Kasumi-1 (cell line): ENCODE measurements at places on chromosomes 2 and 18.
A peak's percentile ranks its signal among the peaks of the same experiment; 100 is the strongest.

GRCh38 chr18:2846636-2847316 lies at the start of gene EMILIN2:
TSS of gene EMILIN2 (plus strand) at chr18:2847006. CDS start at chr18:2847189, 183 bp downstream.
- no peak for DNase-seq

DNA sequence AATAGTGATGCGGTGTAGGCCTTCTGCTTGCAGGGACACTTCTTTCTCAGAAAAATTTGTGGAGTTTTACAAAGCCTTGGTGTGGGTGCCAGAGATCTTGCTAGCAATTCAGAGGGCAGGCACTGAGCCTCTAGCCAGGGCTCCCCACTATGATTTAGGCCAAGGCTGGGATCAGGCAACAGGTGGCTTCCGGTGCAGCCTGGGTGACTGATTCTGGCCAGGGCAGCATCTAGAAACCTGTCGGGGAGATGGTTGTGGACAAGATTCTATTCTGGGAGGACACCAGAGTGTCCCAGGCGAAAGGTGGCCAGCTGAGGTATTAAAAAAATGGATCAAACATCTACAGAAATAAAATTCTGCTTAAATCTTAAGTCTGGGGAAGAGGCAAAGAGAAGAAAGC lies 21.5 kb upstream of the TNP1 start:
- DNase-seq: no peak

DNA sequence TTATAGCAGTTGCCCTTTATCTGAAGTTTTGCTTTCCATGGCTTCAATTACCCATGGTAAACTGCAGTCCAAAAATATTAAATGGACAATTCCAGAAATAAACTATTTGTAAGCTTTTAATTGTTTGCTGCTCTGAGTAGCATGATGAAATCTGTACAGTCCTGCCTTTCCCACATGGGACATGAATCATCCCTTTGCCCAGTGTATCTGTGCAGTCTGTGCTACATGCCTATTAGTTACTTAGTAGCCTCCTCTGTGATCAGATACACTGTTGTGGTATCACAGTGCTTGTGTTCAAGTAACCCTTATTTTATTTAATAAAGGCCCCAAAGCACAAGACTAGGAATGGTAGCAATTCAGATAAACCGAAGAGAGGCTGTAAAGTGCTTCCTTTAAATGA lies 810.6 kb upstream of the PIK3C3 start:
- no peak for DNase-seq

DNA sequence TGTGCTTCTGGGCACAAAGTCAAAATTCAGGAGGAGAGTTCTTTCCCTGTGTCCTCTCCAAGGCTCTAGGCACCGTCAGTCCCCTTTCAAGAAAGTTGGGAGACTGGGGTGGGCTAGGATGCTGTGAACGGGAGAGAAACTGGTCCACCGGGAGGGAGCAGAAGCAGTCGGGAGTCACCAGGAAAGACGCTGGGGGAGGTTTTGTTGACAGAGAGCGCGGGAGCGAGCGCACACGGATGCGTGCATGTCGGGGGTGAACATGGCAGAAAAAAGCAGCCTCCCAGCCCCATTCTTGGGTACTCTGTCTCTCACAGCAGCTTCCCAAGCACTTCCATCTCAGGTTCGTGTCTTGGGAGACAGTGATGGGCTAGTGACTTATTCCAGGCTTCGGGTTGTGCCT lies 97.1 kb upstream of the PXDN start:
- no peak for DNase-seq

- DNase-seq: no peak
Observed at GRCh38 chr2:26438926-26439325, 37.2 kb downstream of the DRC1 start.

- DNase-seq: peak; percentile 30
Observed at GRCh38 chr18:47528343-47528742, 276.9 kb upstream of the SKOR2 start.

- DNase-seq: no peak
Observed at GRCh38 chr2:39153312-39153711, 32.5 kb upstream of the SOS1 start.

DNA sequence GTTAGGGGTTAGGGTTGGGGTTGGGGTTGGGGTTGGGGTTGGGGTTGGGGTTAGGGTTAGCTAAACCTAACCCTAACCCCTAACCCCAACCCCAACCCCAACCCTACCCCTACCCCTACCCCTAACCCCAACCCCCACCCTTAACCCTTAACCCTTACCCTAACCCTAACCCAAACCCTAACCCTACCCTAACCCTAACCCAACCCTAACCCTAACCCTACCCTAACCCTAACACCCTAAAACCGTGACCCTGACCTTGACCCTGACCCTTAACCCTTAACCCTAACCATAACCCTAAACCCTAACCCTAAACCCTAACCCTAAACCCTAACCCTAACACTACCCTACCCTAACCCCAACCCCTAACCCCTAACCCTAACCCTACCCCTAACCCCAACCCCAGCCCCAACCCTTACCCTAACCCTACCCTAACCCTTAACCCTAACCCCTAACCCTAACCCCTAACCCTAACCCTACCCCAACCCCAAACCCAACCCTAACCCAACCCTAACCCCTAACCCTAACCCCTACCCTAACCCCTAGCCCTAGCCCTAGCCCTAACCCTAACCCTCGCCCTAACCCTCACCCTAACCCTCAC lies 24.1 kb upstream of the RABL2A start:
- no peak for DNase-seq

DNA sequence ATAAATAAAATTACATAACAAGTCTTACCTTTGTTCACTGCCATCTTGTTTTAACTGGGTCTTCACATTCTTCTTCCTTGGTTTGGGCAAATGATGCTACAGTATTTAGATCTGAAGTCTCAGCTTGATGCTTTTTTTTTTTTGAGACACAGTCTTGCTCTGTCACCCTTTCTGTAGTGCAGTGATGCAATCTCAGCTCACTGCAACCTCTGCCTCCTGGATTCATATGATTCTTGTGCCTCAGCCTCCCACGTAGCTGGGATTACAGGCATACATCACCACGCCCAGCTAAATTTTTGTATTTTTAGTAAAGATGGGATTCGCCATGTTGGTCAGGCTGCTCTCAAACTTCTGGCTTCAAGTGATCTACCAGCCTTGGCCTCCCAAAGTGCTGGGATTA lies 53.2 kb upstream of the MAT2A start:
- no peak for DNase-seq

GRCh38 chr2:68834737-68835376 lies 36.3 kb downstream of the BMP10 start:
- peak; percentile 17 for DNase-seq

- no peak for DNase-seq
Observed at GRCh38 chr2:6927753-6928152, 10.5 kb downstream of the RNF144A start.

DNA sequence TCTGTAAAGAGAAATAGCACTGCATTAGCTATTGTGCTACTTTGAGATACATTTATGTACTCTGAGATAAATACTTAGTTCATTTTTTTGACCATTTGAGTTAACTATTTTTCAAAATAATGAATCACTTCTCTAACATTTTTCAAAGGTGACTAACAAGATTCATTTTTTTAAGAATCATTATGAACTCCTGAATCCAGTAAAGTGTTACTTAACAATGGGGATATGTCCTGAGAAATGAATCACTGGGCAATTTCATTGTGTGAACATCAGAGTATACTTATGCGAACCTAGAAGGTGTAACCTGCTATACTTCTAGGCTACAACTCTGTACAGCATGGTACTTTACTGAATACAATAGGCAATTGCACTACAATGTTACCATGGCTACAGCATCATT lies 355.8 kb downstream of the ARL6IP6 start:
- DNase-seq: no peak

DNA sequence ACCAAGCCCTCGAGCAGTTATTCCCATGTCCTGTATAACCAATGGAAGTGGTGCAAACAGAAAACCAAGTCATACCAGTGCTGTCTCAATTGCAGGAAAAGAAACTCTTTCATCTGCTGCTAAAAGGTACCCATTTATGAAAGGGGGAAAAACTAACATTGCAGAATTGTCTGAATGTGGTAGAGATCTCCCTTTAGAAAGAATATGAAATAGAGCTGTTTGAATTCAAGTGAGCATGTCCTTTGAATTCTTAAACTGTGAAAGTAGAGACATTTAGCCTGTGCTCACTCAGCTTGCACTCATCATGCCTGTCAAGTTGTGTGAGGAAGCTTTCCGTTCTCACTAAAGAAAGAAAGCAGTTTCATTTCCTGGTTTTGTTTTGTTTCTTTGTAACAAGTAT lies 87.4 kb downstream of the EML4 start:
- no peak for DNase-seq

DNA sequence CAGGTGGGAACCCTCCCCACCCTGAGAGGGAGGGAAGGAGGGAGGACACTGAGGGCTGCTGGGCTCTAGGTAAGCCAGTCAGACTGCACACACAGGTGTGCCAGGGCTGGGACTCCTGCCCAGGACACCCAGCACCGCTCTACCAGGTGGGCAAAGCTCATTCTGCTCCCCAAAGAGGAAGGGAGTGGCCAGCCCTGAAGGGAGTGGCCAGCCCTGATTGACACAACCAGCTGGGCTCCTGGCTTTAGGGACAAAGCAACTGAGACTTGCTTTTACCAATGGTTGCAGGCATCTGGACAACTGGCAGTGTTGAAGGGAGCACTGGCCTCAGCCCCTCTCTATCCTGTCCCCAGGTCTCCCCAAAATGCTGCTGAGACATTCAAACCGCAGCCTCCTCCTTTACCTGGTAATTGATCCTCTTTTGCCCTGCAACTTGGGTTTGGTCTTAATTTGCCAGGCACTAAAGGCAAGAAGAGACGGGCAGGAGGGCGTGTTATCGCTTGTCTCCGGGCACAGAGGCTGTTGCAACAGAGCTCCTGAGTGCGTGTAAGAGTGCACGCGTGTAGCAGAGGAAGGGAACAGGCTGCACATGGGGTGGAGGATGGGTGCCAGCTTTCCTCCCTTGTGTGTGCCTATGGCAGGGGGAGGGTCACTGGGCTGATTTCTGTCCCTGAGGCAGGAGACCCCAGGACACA lies 14.5 kb upstream of the FOSL2 start:
- DNase-seq: peak; percentile 24

DNA sequence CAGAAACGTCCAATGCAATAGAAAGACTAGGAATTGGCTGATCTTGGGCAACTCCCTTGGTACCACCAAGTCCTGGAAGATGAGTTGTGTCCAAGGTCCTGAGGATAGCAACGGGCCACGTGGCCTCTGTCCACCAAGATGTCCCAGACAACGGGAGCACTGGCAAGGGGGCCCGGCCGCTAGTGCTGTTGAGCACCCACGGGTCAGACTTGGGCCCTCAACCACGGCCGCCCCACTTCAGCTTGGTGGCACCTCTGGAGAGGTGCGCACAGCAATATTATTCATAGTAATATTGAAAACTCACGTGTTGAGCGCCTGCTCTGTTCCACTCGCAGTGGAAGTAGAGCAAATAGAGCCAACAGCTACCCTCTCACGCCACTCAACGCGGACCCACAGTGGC lies 19.0 kb downstream of the PASK start:
- no peak for DNase-seq

- no peak for DNase-seq
Observed at GRCh38 chr2:172894689-172895387, 159.2 kb downstream of the RAPGEF4 start.

DNA sequence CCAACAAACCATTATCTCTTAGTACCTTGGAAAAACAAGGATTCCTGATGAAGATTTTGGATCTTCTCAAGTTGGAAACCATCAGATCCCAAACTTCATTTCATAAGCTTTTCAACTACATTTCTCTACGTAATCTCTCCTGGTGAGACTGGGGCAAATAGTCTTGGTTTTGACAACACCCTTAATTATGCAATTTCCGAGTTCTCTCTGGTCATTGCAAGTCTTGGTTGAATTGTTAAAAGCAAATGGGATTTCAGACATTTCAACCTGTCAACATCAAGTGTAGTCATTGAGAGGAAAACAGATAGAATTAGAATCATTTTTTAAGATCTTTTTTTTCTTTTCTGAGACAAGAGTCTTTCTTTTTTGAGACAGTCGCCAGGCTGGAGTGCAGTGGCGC lies 26.2 kb downstream of the KLF7 start:
- no peak for DNase-seq

DNA sequence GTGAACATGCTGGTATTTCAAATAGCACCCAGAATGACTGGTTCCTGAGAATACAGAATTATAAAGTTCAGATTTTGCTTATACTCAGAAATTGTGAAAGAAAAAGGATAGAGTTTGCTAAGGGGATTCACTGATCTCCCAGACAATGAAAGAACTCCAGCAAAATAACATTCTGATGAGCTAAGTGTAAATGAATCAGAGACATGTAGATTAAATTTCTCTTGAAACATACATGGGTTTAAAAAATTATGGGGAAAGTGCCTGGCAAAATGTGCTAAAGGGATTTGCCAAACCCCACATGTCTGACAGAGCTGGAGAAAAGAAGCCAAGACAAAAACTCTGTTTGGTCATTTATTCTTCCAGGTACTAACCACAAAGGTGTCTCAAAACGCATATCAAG lies 116.3 kb downstream of the FTCDNL1 start:
- DNase-seq: no peak

DNA sequence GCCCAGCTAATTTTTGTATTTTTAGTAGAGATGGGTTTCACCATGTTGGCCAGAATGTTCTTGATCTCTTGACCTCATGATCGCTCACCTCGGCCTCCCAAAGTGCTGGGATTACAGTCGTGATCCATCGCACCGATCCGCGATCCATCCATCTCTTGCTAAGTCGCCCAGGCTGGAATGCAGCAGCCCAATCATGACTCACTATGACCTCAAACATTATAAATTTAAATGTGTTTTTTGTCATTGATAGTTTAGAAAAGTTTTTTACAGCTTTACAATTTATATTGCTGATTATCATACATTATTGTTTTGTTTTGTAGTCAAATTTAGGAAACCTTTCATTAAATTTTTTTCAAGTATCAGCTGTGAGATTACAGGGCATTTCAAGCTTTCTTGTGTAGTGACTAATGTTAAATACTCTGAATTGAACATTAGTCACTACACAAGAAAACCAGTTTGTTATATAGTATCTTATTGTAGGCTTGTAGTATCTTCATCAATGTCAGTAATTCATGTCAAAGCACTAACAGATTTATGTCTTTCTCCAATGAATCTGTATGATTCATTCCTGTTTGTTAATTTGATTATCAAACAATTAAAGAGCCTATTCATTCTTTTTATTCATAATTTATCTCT lies 37.5 kb downstream of the NR4A2 start:
- DNase-seq: no peak

DNA sequence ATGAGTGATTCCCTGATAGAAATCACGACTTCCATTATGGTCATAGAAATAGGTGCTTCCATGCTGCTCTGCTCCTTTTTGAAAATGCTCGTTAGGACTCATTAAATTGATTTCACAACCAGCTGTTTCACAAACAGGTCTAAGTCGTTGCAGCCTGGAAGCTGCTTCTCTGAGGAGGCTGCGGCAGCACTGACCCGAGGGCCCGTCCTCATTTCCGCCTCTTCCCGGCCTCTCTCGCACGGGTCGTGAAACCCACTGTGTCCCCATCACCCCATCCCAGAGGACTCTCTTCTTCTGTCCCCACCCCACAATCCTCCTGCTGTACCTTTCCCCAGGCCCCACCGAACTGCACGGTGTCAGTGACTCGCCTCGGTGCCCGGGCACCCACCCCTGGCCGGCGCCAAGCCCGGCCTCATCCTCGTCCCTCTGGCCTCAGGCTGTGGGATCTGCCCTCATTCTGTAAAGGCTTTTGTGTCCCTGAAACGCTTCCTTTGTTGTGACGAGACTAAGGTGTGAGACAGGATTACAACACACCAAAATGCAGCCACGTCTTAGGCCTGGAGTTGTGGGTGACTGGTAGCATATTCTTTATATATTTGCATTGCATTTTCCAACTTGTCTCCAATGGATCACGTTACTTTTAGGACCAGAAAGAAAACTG lies 112.7 kb upstream of the CTDP1 start:
- no peak for DNase-seq

GRCh38 chr2:30780776-30781330 lies 26.4 kb downstream of the CAPN13 start:
- no peak for DNase-seq
